Hematopoietic multipotent progenitor cell treated with erythropoietin and hydrocortisone succinate and interleukin-3 and kit ligand, for 8 days (in vitro differentiated cells): ENCODE measurements at places on chromosomes 6 and 20.

GRCh38 chr6:128208078-128208477, 307.2 kb upstream of the THEMIS start:
- no peak for DNase-seq

DNA sequence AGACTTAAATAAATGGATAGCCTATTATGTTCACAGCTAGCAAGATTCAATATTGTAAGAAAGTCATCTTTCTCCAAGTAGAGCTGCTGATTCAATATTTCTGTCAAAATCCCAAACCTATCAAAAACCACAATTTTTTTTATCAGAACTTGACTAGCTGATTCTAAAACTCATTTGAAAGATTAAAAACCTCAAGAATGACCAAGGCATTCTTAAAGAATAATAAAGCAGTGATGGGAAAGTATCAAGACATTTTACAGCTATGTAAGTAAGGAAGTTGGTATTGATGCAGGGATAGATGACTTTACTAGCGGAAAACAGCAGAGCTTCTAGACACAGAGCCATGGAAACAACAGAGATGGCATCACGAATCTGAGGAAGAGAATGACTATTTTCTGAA, 64.7 kb downstream of the SAMD3 start:
- no peak for DNase-seq

DNA sequence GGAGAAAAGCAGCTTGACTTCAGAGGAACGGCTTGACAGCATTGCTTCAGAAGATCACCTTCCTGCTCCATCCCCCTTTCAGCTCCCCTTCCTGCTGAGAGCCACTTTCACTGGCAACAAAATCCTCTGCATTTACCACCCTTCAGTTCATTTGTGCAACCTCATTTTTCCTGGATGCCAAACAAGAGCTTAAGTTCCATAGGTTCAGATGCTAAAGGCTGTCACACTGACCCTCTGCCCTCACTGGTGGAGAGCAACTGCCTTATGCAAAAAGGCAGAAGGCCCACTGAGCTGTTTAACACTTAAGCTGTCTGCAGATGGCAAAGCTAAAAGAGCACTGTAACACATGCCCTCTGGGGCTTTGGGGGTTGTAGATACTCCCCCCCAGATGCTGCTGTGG, 131.2 kb upstream of the SPACA1 start:
- no peak for DNase-seq

- DNase-seq = no peak
Observed at GRCh38 chr20:41300886-41301285, 16.6 kb downstream of the ZHX3 start.

GRCh38 chr6:12735786-12736185, 19.2 kb downstream of the PHACTR1 start:
- DNase-seq = no peak

- no peak for DNase-seq
Observed at GRCh38 chr6:130771741-130772140, 55.5 kb upstream of the SMLR1 start.

- DNase-seq = no peak
Observed at GRCh38 chr6:29763491-29764289, 40.5 kb downstream of the HLA-F start.

- DNase-seq = no peak
Observed at GRCh38 chr6:38161331-38161730, 341.8 kb downstream of the ZFAND3 start.

DNA sequence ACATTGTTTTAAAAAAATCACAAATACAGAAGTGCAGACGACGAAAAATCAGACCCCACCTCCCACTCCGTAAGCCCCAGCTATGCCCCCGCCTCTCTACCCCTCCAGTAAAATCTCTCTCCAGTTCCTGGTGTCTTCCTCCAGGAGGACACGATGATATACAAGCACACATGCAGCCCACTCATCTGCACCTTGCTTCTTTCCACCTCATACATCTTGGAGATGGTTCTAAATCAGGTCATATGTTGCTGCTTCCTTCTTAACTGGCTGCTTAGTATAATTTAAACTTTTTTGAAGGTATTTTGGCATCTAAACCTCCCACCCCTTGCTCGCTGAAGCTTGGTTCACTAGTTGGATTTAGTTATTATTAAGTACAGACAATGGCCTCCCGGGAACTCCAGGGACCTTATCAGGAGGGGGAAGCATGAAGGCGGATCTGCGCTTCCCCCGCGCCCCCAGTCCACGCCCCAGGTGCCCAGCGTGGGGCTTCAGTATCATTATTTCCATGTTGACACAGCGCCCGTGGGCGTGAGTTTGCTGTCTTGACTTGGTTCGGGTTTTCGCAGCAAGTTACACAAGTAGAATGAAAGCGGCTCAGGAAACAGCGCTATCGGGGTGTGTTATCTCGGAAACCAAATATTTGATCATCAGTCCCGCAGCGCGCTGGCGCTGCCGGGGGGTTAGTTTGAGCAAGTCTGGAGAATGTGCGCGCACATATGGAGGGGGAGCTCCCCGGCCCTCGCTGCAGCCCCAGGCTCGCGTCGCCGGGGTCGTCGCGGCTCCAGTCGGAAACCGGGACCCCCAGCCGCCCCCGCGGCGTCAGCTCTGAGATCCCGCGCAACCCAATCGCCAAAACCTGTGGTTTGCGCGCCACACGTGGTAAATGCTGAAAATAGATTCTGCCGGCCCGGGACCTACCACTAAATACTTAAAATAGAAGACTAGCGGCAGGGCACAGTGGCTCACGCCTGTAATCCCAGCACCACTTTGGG, 2.3 kb downstream of the BMP7 start:
- DNase-seq = no peak

GRCh38 chr6:3320238-3320811, 61.6 kb downstream of the PSMG4 start:
- DNase-seq = no peak

- DNase-seq = no peak
Observed at GRCh38 chr6:108953681-108954080, 105.5 kb downstream of the ARMC2 start.

- DNase-seq = no peak
Observed at GRCh38 chr6:120384671-120385070, 949.6 kb downstream of the TBC1D32 start.

- DNase-seq = no peak
Observed at GRCh38 chr20:45842169-45842812, 8.7 kb downstream of the SNX21 start.

DNA sequence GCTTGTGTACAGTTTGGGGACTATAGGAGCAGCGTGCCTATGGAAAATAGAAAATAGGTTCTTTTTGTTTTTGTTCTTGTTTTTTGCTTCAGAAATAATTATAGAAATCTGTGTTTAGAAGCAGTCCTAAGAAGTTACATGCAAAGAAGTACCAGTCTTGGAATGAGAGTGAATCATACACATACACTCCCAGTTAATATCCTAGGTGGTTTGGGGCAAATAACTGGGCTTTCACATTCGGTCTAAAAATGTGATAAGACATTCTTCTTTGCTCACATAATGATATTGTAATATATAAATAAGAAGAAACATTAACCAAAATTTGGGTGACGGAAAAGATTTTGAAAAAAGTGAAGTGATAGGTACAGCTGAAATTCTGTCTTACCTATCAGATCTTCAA, 61.0 kb downstream of the ENPP1 start:
- DNase-seq = no peak

DNA sequence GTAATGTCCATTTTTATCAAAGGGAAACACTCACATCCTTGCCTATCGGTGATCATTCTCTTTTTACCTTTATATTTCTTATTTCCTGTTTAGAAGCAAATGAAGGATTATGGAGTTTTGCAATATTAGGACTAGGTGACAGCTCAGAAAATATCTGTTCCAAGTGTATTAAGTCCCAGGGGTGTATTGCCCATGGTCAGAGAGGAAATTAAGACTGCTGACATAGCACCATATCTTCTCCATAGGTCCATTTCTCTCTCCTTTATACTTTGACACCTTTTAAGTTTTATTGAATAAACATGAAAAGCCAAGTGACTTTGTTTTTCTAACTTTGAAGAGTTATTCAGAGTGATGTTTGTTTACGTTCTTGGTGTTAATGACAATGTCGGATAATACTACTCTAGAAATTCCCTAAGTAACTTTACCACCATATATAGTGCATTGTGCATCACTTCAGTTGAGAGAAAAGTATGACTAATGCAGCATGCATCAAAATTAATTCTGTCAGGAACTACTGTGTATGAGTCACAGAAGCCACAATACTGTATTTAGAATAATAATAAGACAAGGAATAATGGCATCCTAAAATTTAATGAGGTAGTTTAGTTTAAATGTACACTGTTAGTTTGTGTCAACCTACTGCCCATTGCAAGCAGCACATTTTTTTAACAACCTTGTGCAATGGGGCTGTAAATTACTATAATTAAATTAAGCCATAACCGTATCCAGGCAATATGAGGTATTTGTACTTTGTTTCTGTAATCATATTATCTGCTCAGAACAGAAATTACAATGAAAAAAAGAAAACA, 474.4 kb upstream of the RNF217 start:
- no peak for DNase-seq

DNA sequence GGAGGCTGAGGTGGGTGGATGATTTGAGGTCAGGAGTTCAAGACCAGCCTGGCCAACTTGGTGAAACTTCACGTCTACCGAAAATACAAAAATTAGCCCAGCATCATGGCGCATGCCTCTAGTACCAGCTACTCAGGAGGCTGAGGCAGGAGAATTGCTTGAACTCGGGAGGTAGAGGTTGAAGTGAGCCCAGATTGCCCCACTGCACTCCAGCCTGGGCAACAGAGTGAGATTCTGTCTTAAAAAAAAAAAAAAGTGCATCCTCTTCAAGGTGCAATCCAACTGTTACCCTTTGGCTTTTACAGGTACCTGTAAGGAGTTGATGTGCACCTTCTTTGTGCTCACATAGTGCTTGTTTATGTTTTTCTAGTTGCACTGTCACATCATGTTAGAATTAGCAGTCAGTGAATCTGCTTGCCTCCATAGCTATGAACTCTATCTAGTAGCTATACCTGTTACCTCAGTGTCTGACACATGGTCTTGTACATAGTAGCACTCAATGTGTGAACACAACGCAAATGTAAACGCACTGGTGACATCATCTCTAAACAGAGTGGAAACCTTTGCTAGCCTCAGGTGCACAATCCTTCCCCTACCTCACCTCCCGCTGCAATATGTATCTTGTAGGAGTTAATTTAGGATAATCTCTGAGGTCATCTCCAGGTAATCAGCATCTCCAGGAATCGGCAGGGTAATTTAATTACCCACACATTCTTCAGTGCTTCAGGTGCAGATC, 9.7 kb downstream of the MSH5 start:
- DNase-seq = no peak

GRCh38 chr6:136761227-136761922, 30.9 kb downstream of the MAP3K5 start:
- peak; percentile 68 for DNase-seq

GRCh38 chr6:43891072-43891870, 121.3 kb downstream of the VEGFA start:
- no peak for DNase-seq

- DNase-seq = no peak
Observed at GRCh38 chr6:135458051-135458450, 39.5 kb downstream of the AHI1 start.

- DNase-seq = no peak
Observed at GRCh38 chr20:3760655-3761348, 6.8 kb downstream of the ADISSP start.

GRCh38 chr6:92231171-92231701, 1188.1 kb downstream of the EPHA7 start:
- no peak for DNase-seq

DNA sequence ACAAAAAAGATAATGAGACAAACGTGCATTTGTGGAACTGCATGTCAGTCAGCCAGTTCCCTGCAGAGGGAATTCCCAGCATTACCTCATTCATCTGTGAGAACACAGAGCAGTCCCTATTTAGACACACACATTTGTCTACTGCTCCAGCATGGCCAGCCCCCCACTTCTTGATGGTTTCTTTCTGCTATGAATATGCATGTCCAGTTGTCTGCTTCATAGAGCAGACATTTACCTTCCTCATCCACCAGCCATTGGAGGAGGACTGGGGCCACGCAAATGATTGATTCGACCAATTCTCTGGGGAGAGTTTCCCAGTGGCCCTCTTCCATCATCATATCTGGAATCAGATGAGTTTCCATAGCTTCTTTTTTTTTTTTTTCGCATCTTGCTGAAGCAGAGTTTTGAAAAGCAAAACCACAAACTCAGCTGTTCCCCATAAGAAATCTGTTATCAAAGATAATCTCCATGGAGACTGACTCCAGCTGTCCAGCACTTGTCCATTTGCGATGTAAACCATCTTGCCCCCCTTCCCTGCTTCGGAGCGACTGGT, 11.8 kb downstream of the ENPP1 start:
- DNase-seq = no peak

GRCh38 chr20:60009826-60010616, 51.8 kb downstream of the CDH26 start:
- DNase-seq = peak; percentile 16

GRCh38 chr6:3208098-3208774, 19.2 kb downstream of the TUBB2B start:
- DNase-seq = no peak
